ENCODE measurements at places on chromosomes 12 and 14.

GRCh38 chr12:5521456-5522325, 89.8 kb downstream of the NTF3 start:
- no peak for DNase-seq

- DNase-seq = no peak
These were observed 185.9 kb downstream of the MED13L start for GRCh38 chr12:116091579-116091978.

DNA sequence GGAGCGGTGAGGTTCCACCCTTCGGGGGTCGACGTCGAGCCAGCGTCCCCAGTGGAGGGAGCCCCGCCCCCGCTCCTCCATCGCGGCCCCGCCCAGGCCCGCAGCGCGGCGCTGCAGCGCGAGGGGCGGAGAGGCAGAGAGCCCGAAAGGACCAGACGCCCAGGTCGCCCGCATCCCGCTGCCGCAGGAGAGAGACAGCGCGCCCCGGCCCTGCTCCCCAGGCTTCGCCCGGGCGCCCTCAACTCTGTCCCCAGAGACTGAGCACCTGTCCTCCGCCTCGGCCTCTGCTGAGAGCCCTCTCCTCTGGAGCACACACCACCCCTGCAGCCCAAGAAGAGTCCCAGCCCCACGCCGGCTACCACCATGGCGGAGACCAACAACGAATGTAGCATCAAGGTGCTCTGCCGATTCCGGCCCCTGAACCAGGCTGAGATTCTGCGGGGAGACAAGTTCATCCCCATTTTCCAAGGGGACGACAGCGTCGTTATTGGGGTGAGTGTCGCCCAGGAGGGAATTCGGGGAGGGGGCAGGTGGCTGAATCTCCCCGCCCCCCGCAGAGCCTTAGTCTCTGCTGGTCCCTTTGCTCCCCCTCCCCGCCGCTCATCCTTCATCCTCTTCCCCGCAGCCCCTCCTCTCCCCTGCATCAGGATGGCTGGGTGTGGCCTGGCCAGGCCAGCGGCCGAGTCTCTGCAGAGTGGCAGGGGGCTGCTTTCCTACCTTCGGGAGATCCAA, at the start of gene KIF5A:
KIF5A (plus strand) TSS at position 136 of the 732 bp plus-strand sequence; CDS start at position 364, 228 bp downstream.
- DNase-seq = no peak

DNA sequence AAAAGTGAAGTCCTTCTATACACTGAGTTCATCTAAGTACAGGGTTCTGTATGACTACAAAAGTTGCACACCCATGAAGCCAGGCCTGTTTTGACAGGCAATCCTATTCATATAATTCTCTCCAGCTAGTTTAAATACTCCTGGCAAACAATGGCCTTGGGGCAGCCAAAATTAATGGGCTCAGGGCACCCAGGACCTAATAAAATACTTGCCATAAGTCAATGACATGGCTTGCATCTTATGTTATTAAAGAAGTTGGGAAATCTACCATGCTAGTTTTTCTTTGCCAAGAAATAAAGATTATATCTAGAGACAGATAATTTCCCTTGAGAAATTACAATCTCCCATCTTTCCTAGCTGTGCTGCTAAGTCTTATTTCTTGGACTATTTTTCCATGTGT, 11.1 kb upstream of the TMTC1 start:
- no peak for DNase-seq

GRCh38 chr12:4141348-4142270, 132.0 kb upstream of the CCND2 start:
- DNase-seq = no peak
